ENCODE measurements at places on chromosomes 13 and 19.
A peak's percentile ranks its signal among the peaks of the same experiment; 100 is the strongest.

- DNase-seq: peak; percentile 22
Observed at GRCh38 chr19:48543121-48543710, 8.8 kb upstream of the SULT2B1 start.

GRCh38 chr13:30301827-30302226 is 5.5 kb downstream of the KATNAL1 start:
- DNase-seq: no peak

DNA sequence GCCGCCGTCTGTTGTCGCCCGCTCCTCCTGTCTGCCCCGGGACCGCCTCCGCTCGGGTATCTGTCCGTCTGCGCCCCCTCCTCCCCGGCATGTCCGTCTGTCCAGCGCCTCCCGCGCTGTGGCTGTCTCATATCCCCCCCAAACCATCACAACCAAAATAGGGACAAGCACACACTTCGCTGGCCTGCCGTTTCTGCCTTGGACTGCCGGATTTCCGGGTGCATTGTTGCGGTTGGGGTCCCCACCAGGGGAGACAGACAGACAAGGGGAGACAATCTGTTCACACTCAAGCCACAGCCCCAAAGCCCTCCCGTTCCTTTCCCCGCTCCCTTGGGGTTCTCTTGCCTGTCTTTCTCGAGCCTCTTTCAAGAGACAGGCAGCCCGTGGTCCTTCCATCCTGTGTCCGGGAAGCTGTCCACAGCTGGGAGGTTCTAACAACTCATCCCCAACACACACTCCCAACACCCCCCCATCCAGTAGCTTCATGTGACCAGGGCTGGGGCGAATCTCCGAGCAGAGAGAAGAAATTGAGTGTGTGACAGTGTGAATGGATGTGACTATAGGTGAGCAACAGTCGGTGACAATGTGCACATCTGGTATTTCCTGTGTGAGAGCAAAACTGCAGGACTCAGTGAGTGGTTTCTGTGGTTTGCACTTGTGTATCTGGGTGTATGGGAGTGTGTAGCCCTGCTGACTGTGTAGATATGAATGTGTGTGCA is 16.5 kb upstream of the FOSB start:
- DNase-seq: no peak

DNA sequence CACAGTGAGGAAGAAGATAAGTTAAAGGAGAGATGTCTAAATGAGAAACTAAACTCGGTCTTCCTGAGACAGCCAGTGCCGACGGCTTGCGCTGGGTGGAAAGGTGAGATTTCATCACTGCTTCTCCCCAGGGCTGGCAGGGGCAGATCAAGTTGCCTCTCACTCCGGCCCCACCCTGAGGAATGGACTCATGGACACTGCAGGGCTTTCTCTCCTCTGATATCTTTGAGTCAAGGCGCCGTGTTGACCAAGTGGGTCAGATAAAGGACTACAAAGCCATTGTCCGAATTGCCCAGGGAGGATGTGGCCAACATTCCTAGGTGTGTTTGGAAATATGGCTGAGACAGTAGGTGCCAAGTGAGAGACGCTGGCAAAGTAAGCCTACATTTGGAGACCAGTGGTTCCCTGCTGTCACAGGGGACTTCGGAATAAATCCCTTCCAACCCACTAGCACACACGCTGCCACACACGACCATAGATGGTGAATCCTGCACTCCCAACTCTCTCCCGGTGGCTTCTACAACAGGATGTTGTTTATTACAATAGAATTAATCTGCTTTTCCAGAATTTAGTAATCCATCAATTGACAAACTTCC is 156.5 kb upstream of the TSC22D1 start:
- DNase-seq: no peak

- no peak for DNase-seq
Observed at GRCh38 chr19:37909661-37910199, 2.7 kb downstream of the SIPA1L3 start.

DNA sequence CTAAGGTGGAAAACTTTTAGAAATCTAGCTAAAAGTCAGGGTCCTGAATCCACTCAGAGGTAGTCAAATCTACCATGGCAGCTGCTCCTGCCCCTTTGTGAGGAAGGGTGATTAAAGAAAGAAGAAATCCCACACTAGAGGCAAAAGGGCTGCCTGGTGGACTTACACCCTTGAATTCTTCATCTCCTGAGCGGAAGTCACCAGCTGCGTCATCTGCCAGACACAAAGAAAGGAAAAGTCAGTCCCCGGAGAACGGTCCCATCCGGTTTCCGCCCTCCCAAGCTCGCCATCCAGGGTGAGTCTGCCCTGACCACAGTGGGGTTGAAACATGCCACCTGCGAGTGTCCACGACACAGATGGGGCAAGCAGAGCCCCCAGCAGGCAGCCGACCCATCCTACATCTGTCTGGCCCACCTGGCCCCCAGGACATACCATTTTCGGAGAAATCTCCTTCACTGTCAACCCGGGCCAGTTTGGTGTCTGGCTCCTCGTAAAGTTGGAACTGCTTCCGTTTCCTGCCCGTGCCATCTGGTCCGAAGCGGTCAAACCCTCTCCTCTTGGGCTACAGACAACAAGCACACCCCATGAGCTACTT is 7.7 kb downstream of the AKAP8 start:
- no peak for DNase-seq

DNA sequence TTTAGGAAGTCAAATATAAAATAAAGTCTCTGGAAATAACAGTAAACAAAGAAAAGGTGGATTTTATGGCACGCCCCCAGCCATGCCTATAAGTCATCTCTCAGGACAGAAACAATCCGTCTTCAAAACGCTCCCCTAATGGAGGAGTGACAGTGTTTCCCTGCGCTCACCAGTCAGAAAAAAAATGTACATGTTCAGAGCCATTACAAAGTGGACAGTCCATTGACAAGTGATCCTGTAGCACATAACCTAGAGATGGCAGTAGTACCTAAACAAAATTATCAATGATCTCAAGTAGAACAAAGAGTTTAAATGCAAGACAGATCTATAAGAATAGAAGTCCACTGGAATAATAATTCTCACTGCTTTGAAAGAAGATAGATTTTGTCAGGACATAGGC is 891.7 kb upstream of the MIR17HG start:
- DNase-seq: peak; percentile 4
